ENCODE measurements at places on chromosomes 11 and 22.

- DNase-seq: peak; percentile 86
Observed at GRCh38 chr11:47189100-47189834, 3.0 kb upstream of the PACSIN3 start.

DNA sequence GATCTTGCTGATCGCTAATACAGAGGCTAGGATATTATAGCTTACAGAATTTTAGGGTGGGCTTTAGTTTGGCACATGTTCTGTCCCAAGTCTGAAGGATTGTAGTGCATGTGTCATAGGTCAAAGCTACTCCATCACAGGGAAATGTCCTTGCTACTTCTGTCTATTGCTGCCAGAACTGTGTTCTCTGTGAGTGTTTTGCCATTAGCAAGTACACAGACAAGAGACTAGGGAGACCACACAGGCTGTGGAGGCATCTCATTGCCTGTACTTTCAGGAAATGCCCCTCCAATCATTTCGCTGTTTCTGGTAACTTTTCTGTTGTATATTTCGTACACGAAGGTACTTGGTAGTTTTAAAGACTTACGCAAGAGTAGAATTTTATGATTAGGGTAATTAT, 25.5 kb upstream of the RAG2 start:
- DNase-seq: no peak

DNA sequence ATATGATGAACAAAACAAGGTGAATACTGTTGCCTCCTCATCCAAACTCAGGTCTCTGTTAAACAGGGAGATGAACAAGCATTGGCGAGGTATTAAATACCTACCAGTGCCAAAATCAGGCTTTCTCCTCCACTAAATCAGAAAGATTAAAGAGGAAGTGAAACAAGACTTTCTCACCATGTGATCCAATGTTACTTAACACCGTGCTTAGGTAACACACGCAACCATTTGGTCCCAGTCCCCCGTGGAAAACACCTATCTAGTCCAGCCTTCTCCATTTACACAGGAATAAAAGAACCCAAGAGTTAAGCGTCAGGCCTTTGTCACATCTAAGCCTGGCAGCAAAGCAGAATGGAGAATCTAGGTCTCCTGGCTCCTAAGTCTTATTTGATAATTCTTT, 34.5 kb downstream of the TENM4 start:
- no peak for DNase-seq

DNA sequence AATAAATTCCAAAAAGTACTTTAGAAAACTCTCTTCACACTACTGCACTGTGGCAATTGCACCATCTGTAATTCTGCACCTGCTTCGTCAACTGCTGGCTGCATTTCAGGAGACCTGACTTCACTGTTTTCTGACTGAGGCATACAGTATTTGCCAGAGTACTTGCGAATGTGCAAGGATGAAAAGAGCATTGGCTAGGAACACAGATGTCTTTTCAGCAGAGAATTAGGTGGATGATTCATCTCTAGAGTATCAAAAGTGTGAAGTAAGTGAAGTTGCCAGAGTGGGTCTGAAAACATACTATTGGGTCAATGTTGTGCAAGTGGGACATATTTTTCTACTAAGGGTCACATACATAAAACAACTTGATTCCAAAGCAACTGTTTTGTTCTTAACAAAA, 427.5 kb upstream of the CCDC90B start:
- DNase-seq: peak; percentile 16

GRCh38 chr11:93063086-93063485, 93.6 kb downstream of the MTNR1B start:
- DNase-seq: no peak

GRCh38 chr11:127182586-127183203, 182.1 kb upstream of the KIRREL3 start:
- DNase-seq: no peak

GRCh38 chr11:62151737-62152102, 27.9 kb downstream of the INCENP start:
- no peak for DNase-seq

DNA sequence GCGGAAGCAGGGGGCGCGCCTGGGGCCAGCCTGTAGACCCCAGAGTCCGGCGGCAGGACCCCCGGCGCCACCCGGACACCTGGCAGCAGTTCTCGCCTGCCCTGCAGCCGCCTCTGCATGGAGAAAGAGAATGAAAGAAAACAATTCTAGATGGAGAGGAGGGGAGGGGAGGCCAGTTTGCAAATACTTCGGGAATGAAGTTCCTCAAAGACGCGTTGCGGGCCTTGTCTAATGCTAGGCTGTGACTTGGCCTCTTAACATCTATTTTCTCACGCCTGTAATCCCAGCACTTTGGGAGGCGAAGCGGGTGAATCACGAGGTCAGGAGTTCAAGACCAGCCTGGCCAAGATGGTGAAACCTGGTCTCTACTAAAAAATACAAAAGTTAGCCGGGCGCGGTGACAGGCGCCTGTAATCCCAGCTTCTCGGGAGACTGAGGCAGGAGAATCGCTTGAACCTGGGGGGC, 2.1 kb upstream of the BARX2 start:
- DNase-seq: no peak

GRCh38 chr22:48752451-48753380, 1075.0 kb downstream of the BRD1 start:
- DNase-seq: no peak

- DNase-seq: peak; percentile 86
Observed at GRCh38 chr22:33658775-33659174, 261.5 kb downstream of the LARGE1 start.

DNA sequence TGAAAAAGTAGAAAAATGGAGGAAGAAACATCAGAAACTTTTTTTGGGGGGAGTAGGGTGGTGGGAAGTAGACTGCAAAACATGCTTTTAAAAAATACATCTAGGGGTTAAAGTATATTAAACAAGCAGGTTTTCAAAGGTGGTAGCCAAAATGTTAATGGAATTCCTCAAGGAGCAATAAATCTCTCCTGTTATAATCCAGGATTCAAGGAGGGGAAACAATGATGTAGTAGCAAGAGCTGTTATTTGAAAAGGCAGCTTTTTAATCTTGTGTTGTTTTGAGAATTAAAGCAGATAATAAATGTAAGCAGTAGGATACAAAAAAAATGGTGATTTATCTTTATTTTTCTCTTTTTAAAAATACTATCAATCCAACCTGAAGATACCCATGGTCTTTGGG, 736.5 kb upstream of the CCDC90B start:
- no peak for DNase-seq

GRCh38 chr11:110069158-110069737, 23.9 kb upstream of the ZC3H12C start:
- peak; percentile 90 for DNase-seq

DNA sequence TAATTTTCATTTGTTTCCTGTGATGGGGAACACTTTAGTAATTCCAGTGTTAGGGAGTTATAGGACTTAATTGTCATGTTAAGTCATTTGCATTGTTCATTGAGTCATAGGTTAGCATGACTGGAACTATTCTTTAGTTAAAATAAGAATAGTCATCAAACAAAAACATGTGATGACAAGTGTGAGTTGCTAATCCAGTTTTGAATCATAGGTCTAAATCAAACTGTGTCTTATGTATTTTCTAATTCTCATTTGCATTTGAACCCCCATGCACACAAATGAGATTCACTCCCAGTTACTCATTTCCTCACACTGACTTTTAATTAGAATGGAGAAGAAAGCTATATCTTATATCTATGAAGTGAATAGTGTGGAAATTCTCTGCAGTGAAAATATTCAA, 405.6 kb downstream of the LRRC4C start:
- DNase-seq: no peak

DNA sequence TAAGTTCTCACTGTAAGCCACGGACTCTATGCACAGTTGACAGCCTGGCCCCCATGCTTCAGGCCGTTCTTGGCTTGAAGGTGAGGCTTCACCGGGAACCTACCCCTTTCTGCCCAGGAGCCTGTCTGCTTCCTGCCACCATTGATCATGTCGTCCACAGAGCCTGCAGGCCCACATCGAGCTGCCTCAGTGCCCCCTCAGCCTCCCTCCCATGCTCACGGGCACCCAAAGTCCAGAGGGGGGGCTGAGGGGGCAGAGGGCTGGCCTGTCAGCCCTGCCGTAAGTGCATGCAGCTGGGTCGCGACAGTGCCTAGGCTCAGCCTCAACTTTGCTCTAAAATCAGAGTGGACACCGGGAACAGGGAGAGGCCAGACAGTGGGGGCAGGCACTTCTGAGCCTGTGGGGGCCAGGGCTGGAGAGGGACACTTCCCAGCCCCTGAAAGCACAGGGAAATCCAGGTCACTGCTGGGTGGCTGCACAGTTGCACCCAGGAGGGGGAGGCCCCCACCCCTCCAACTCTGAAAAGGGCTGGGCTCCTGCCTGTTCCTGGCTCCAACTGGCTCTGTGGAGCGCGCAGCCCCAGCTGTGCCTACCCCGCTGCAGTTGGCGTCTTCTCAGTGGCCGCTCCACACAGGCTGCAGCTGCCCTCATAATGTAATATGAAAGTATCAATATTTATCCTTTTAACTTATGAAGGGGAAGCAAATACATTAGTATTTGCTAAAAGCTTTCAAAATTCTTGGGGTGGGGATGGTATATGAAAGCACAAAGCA, 598.6 kb downstream of the DLG2 start:
- DNase-seq: no peak

DNA sequence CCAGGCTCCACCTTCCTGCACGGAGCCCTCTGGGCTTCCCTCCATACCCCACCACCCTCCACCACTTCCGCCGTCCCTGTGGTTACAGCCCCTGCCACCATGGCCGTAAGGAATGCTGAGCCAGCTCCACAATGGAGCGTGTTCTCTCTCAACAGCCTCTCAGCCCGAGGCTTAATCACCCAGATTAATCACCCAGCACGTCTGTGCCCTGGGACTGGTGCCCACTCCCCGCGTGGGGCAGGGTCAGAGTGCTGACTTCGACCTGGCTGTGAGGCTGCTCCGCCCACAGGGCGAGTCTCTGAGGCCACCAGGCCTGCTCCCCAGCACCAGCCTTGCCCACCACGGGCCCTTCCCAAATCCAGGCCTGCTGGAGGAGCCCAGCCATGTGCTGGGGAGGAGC, 4.0 kb upstream of the TH start:
- DNase-seq: peak; percentile 38

DNA sequence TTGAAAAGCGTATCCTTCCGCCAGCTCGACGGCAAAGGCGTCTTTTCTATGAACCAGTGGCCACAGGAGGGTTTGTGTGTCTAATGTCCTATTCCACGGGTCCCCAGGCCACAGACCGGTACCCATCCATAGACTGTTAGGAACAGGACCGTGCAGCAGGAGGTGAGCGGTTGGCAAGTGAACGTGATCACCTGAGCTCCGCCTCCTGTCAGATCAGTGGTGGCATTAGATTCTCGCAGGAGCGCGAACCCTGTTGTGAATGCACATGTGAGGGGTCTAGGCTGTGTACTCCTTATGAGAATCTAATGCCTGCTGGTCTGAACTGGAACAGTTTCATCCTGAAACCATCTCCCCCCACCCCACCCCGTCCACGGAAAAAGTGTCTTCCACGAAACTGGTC, 62.7 kb upstream of the KCNQ1OT1 start:
- DNase-seq: no peak

- no peak for DNase-seq
Observed at GRCh38 chr11:1968454-1969002, 21.4 kb downstream of the MRPL23 start.

DNA sequence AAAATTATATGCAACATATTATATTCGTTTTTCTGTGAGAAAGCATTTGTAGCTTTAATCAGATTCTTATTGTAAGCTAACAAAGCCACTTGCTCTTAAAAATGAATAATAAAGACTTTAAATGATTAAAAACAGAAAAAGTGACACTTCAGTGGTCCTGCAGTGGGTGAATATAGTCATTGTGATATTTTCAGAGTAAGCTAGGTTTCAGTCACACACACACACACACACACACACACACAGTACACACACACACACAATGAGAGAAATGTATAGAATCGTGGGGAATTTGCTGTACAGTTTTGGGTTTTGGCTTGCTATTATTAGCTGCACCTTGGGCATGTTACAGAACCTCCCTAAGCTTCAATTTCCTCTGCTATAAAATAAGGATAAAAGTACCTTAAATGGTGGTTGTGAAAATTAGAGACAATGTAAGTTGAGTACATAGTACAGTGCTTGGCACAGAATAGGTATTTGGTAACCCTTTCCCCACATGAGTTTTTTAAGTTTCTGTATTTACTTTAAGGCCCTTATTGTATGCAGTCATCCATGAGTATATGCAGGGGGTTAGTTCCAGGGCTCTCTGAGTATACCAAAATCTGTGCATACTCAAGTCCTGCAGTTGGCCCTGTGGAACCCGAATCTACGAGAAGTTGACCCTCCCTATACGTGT, 39.8 kb downstream of the CSTPP1 start:
- no peak for DNase-seq

GRCh38 chr11:107439586-107440167, 17.9 kb downstream of the CWF19L2 start:
- no peak for DNase-seq

DNA sequence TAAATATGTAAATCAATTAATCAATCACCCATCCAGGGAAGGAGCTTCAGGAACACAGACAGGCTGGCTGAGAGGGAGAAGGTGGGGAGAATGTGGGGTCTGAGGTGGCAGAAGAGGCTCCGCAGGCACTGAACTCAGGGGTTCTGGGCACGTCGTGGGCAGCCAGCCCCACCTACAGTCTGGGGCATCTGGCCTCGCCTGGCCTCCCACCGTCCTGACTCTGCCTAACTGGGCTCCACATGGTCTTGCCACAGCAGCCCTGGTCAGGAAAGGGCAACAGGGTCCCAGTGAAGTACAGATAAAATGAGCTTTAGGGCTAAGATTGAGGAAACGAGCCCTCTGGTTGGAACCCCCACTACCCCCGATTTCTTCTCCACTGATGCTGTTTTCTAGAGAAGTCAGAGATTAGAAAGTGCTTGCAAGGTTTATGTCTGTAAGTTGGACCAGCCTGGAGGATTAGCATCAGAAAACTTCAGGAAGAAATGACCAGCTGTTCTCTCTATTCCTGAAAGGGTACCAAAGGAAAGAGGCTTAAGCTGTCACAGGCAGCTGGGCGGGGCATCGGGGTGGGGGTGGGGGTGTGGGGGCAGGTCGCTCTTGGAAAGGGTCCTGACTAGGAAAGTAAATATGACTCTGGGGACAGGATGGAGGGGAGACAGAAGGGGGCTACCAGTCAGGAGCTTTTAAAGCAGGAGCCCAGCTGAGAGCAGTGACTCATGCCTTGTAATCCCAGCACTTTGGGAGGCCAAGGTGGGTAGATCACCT, 261.7 kb downstream of the BUD13 start:
- no peak for DNase-seq
